ENCODE measurements at places on chromosomes 4 and X.

DNA sequence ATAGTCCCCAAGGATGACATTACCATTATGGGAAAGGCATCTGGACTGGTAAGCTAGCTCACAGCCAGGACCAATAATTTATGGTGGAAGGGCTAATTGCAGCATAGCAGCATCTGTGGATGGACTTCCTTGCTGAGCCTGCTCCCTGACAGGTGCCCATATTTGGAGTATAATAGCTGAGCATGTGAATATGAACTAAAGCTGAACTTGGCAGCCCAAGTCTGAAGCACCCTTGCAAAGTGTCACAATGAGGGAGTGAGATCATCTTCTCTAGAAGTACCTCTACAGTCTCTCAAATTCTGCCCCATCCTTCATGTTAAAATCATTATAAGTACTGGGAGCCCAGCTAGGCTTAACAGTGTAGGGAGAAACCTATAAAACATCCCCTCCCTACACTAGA, 128.2 kb upstream of the INPP4B start:
- no peak for DNase-seq

GRCh38 chr4:154877110-154877760, 96.2 kb downstream of the RBM46 start:
- DNase-seq: no peak

- no peak for DNase-seq
These were observed 449.8 kb downstream of the INPP4B start for GRCh38 chr4:142396279-142396678.

DNA sequence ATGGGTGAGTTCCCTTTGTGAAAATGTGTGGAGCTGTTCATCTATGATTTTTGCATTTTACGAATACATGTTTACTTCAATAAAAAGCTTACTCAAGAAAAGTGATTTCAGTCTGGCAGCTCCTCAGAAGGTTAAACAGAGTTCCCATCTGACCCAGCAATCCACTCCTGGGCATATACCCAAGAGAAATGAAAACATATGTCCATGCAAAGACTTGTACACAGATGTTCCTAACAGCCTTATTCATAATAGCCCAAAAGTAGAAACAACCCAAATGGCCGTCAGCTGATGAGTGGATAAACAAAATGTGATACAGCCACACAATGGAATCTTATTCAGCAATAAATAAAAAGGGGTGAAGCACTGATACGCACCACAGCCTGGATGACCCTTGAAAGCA, 20.8 kb downstream of the CLCN4 start:
- no peak for DNase-seq

DNA sequence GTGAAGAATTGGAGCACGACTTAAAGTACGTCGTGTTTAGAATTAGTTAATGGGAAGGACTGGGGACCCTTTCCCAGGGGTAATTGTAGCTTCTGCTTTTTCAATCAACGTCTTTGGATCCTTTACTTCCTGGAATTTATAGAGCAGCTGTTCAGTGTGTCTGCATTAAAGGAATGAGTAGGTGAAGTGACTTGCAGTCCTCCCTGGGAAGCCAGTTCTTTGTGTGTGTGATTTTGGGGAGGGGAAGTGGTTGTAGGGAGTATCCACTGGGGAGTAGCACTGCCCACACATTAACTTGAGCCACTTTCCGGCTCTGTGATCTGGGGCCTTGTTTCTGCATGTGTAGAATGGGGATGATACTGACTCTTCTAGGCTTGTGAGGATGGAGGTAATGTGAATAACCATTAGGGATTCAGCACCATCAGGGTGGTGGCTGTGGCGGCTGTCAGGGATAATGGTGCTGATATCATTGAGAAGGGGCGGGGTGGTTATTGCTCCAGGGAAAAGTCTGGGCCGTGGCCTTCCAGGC, 54.7 kb downstream of the TMEM131L start:
- DNase-seq: no peak

All from cardiac septum (tissue), 1 donor.